ENCODE measurements at places on chromosomes 6 and 20. TPM values are rescaled to one million over a fixed set of nuclear protein-coding genes. Genes with fewer than 3 reads are reported as not detected.

The RNF144B gene
- total RNA-seq: 8.6 TPM

The SNX5 gene
- 104 TPM for total RNA-seq

The B3GAT2 gene
- 22.9 TPM for total RNA-seq

The PRR18 gene
- 3.2 TPM for total RNA-seq

The MCHR2 gene
- total RNA-seq: 0.11 TPM

The HLA-DQA1 gene
- 1.9 TPM for total RNA-seq

Measured in spinal cord (tissue), 10 donors.